Activated naive CD8-positive, alpha-beta T cell treated with anti-CD3 and anti-CD28 coated beads, Interleukin-2, amount 10 ng/mL, durations not matched to agents 7 days and 5 days (primary cell): ENCODE measurements at places on chromosomes 11 and 22. TPM values are rescaled to one million over a fixed set of nuclear protein-coding genes. Genes with fewer than 3 reads are reported as not detected.

DNA sequence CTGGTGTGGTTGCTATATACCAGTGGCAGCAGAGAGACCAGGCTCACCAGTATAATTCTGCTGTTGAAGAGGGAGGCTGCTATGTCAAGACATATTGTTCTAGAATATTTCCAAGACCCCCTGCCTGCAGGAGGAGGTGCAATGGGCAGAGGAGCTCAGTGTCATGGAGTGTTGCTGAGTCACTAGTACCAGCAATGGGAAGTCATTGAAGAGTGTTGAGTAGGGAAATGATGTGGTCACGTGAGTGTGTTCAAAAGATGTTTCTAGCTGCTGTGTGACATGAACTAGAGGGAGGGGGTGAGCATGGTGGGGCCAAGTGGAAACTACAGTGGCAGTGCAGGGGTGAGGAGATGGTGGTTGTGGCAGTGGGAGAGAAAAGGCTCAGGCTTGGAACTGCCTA, 76.3 kb upstream of the BIRC3 start:
- no peak for DNase-seq
- no peak overlapping the region for H3K27ac ChIP-seq
- peaks cover 11% of the 10 kb centered on the region for H3K27me3 ChIP-seq
- no peak overlapping the region for H3K4me3 ChIP-seq
- H3K4me1 ChIP-seq, result no peaks in the 10 kb centered on the region

GRCh38 chr11:124209824-124210357, 26.7 kb downstream of the OR10D3 start:
- H3K27me3 ChIP-seq, result peaks cover 2% of the 10 kb centered on the region
- no peak overlapping the region for H3K27ac ChIP-seq
- no peak for DNase-seq
- H3K36me3 ChIP-seq, result no peaks in the 10 kb centered on the region
- H3K4me1 ChIP-seq, result no peaks in the 10 kb centered on the region

DNA sequence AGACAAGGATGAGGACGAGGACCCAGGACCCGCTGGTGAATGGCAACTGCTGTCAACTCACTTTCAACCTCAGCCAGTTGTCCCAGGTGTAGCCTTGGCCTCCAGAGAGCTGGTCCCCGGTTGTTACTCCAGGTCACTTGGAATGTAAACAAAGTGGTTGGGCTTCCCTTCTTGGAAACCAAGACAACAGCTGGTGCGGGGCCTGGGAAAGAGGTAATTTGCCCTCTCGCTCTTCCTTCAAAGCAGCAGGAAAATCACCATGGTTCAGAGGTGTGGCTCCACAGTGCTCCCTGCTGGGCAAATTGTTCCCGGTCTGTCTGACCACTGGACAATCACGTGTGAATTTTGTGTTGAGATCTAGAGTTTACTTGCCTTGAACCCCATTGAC, 15.0 kb downstream of the SLC1A2 start:
- H3K36me3 ChIP-seq, result no peaks in the 10 kb centered on the region
- H3K4me1 ChIP-seq, result peaks cover 2% of the 10 kb centered on the region
- DNase-seq, result no peak
- no peak overlapping the region for H3K4me3 ChIP-seq

GRCh38 chr11:111598559-111598958, 3.7 kb upstream of the SIK2 start:
- DNase-seq, result no peak
- no peak overlapping the region for H3K27ac ChIP-seq
- peaks cover 20% of the 10 kb centered on the region for H3K27me3 ChIP-seq
- no peak overlapping the region for H3K4me3 ChIP-seq
- peaks cover 2% of the 10 kb centered on the region for H3K36me3 ChIP-seq

- H3K4me3 ChIP-seq, result no peak overlapping the region
- H3K36me3 ChIP-seq, result no peaks in the 10 kb centered on the region
- no peak overlapping the region for H3K27ac ChIP-seq
- no peak for DNase-seq
These were observed 466.9 kb downstream of the BRD1 start for GRCh38 chr22:49360746-49361145.

DNA sequence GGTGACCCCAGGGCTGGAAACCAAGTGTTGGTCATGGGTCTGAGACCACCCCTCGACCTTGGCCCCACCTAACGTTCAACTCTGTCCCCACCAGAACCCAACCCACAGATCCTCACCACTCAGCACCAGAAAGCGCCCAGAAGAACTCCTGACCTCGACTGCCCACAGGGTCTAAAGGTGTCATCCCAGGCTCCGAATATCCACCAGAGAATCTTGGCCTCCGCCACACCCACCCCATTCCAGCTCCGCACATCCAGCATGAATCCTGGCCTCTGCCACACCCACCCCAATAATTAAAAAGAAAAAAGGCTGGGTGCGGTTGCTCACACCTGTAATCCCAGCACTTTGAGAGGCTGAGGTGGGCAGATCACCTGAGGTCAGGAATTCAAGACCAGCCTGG, 1.3 kb downstream of the CERK start:
- H3K4me3 ChIP-seq, result peak overlapping the region; percentile 100
- peaks cover 11% of the 10 kb centered on the region for H3K36me3 ChIP-seq
- DNase-seq, result no peak
- H3K4me1 ChIP-seq, result peaks cover 38% of the 10 kb centered on the region
- H3K27me3 ChIP-seq, result no peaks in the 10 kb centered on the region

DNA sequence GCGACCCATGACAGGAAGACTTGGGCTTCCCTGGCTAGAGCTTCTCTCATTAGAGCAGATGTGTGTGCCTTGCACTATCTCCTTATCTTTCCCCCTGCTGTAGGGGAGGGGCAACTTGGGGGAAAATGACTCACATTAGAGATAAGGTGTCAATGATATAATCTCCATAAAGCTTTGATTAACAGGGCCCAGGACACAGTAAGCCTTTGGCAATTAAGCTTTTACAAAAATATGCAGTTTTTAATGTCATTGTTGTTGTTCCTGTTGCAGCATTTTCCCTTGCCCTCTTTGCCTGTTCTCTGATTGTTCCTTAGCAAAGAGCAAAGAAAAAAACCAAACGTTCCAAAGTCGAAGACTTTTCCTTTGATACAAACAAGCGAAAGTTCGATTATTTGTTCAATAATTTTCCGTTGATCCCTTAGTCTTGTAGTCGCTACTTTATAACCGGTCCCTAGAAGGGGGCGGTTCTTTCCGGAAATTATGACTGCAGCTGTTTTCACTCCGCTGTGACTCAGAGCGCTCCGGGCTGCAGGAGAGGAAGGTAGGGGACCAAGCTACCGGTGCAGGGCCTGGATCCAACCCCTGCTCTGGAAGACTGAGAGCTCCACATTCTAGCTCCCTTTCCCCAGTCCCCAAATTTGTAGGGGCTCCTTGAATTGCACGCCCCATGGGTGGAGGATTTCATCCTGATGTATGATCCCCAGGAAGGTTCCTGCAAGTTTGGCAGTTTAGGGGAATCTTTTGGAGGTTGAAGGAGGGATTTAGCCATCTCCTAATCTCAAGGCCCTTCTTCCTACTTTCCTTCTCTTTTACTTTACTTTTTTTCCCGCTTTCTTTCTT, at the start of gene VWA5A:
TSS of gene VWA5A (plus strand) at position 509 of the 840 bp plus-strand sequence. CDS start 2,062 bp downstream, outside the sequence.
- H3K27ac ChIP-seq, result peak within 1 kb of the TSS; percentile 82
- peaks cover 13% of the 10 kb centered on the region for H3K27me3 ChIP-seq
- H3K36me3 ChIP-seq, result peaks cover 5% of the 10 kb centered on the region
- peak within 1 kb of the TSS; percentile 93 for H3K4me3 ChIP-seq

DNA sequence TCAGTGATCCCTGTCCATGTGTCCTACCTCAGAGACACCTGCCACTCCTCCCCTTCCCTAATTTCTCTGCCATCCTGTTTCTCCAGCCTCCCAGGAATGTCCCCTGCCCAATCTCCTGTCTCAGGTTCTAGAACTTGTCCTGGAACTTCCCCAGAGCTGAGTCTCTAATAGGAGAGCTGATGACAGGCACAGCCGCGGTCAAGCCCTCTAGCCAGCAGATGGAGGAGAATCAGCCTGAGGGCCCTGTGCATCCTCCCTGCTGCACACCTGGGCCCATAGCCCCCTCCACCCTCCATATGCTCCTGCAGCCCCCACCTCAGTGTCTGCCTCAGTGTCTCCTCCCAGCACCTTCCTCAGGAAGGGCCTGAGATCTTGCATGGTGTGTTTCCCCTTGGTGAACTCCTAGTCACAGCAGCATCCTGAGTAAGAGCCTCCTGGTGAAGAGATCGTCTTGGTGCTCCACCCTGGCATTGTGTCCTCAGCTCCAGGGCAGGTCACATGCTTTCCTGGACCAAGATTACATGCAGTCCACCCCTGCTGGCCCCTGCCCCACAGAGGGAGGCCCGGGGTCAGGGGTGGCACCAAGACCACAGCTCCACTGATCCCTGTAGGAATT, 43.9 kb upstream of the VPREB1 start:
- H3K4me3 ChIP-seq, result no peak overlapping the region
- H3K27ac ChIP-seq, result no peak overlapping the region
- H3K36me3 ChIP-seq, result no peaks in the 10 kb centered on the region
- no peak for DNase-seq

RPS19BP1 gene
- 66.5 TPM for total RNA-seq
